ENCODE measurements at places on chromosomes 5 and 9. TPM values are rescaled to one million over a fixed set of nuclear protein-coding genes. Genes with fewer than 3 reads are reported as not detected.

DNA sequence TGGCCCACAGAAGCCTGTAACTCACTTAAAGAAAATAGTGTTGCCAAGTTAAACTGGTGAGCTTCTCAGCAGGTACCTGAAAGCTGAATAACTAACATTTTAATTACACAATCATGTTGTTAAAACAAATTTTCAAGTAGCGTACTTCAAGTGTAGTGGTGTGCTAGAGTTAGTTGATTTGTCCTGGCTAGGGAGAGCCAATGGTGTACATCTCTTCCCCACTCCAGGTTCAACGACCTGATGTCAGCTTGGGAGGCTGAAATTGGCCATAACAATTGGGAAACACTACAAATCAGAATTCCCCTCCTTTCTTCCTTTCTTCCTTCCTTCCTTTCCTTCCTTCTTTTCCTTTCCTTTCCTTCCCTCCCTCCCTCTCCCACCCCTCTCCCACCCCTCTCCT lies 295.3 kb upstream of the SLC24A2 start:
- no peaks in the 10 kb centered on the region for H3K36me3 ChIP-seq
- no peak for DNase-seq
- H3K27ac ChIP-seq: no peak overlapping the region
- no peaks in the 10 kb centered on the region for H3K27me3 ChIP-seq
- H3K4me1 ChIP-seq: no peaks in the 10 kb centered on the region
- H3K4me3 ChIP-seq: no peak overlapping the region

- H3K4me3 ChIP-seq: no peak overlapping the region
- H3K27ac ChIP-seq: no peak overlapping the region
- H3K36me3 ChIP-seq: no peaks in the 10 kb centered on the region
- H3K27me3 ChIP-seq: no peaks in the 10 kb centered on the region
- H3K4me1 ChIP-seq: no peaks in the 10 kb centered on the region
These were observed 44.4 kb upstream of the ROR2 start for GRCh38 chr9:91994422-91994821.

- DNase-seq: no peak
- no peaks in the 10 kb centered on the region for H3K27me3 ChIP-seq
- H3K27ac ChIP-seq: no peak overlapping the region
These were observed 8.3 kb downstream of the DCTN4 start for GRCh38 chr5:150750469-150750868.

The ORM2 gene
- total RNA-seq: 0.77 TPM

- H3K27me3 ChIP-seq: no peaks in the 10 kb centered on the region
- H3K27ac ChIP-seq: no peak overlapping the region
- no peak overlapping the region for H3K4me3 ChIP-seq
- no peaks in the 10 kb centered on the region for H3K36me3 ChIP-seq
- no peaks in the 10 kb centered on the region for H3K4me1 ChIP-seq
These were observed 520.0 kb upstream of the C9orf72 start for GRCh38 chr9:28092981-28093936.

DNA sequence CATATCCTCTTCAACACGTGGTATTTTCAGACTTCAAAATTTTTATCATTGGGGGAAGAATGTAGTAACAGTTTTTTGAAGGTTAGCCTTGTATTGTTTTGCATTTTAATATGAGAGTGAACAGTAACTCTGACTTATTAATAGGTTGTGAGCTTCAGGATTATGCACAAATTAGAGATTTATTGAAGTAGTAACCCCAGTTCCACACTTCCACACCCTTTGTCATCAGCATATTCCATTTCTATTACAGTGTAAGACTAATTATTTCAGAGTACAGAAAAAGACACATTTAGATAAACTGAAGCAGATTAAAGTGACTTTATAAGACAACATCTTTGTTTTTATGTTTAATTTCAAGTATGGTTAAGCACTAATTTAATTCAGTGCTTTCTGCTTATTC lies 105.7 kb downstream of the CDC42SE2 start:
- H3K36me3 ChIP-seq: no peaks in the 10 kb centered on the region
- H3K4me3 ChIP-seq: no peak overlapping the region
- no peaks in the 10 kb centered on the region for H3K27me3 ChIP-seq
- H3K4me1 ChIP-seq: no peaks in the 10 kb centered on the region
- DNase-seq: no peak

- no peaks in the 10 kb centered on the region for H3K27me3 ChIP-seq
- no peak for DNase-seq
- H3K27ac ChIP-seq: no peak overlapping the region
- H3K36me3 ChIP-seq: no peaks in the 10 kb centered on the region
- H3K4me1 ChIP-seq: no peaks in the 10 kb centered on the region
- no peak overlapping the region for H3K4me3 ChIP-seq
These were observed 95.3 kb upstream of the SLC27A6 start for GRCh38 chr5:128869970-128870369.

DNA sequence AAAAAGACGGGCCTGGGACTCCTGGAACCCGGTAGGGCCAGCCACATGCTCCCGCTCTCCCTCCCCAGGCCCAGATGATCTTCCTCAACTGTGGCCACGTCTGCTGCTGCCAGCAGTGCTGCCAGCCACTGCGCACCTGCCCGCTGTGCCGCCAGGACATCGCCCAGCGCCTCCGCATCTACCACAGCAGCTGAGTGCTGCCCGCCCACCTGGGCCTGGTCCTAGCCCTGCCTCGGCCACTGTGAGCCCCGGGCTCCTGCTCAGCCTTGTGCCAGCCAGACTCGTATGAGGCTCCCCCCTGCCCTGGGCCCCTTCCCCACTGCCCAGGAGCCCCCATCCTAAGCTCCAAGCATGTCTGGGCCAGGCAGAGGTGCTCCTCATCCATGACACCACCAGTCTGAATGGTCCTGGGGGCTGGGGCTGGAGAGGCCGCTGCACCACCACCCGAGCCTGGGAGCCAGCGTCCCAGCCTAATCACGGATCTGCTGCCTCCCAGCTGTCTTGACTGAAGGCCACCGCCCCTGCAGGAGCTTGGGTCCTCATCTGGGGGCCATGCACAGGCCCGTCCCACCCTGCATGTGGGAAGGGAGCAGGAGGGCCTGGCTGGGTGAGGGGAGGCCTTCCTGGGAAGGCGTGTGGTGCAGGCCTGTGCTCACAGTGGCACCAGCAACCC lies 51.5 kb downstream of the LRSAM1 start:
- no peak for DNase-seq
- no peaks in the 10 kb centered on the region for H3K36me3 ChIP-seq
- H3K4me3 ChIP-seq: no peak overlapping the region
- H3K4me1 ChIP-seq: peaks cover 9% of the 10 kb centered on the region
- H3K27me3 ChIP-seq: no peaks in the 10 kb centered on the region
- H3K27ac ChIP-seq: no peak overlapping the region

- H3K36me3 ChIP-seq: no peaks in the 10 kb centered on the region
- no peaks in the 10 kb centered on the region for H3K4me1 ChIP-seq
- no peak for DNase-seq
- no peaks in the 10 kb centered on the region for H3K27me3 ChIP-seq
- no peak overlapping the region for H3K27ac ChIP-seq
These were observed 126.1 kb upstream of the PAPPA start for GRCh38 chr9:116027511-116027910.

- no peaks in the 10 kb centered on the region for H3K36me3 ChIP-seq
- H3K4me3 ChIP-seq: no peak overlapping the region
- no peaks in the 10 kb centered on the region for H3K4me1 ChIP-seq
- no peak for DNase-seq
- no peak overlapping the region for H3K27ac ChIP-seq
These were observed 27.8 kb downstream of the C7 start for GRCh38 chr5:40937075-40937474.

DNA sequence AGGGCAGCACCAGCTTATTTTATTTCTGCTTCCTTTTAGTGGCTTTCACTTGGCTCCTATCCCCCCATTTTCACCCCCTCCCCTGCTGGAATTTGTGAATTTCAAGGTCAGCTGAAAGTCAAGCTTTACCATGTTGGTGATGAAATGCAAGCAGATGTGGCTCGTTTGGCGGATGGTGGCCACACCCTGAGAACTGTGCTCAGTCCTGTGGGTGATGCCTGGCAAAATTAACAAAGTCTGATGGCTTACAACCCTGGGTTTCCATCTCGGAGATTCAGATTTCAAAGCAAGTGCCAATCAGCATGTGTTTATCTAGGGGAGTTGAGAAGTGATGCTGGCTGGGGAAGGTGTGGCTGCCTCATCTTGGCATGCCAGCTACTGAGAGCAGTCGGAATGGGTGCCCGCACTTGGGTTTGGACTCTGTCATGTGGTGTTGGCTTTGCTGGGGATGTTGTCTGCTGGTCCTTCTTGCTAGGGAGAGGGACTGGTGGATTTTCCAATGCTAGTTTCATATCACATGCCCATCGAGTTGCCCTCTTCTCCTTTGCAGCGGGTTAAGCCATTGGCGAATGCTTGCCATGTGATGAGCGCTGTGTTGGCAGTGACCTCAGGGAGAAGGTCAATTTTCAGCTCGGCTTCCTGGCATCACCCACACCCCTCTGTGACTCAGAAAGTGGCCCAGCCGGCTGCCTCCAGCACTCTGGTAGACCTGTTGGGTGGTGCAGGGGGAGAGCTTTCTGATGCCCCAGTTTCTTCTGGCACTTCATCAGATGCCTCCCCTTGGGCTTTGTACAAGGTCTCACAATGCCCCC lies 77.0 kb upstream of the PITX1 start:
- H3K4me3 ChIP-seq: no peak overlapping the region
- no peaks in the 10 kb centered on the region for H3K36me3 ChIP-seq
- H3K27ac ChIP-seq: no peak overlapping the region
- H3K4me1 ChIP-seq: no peaks in the 10 kb centered on the region
- no peak for DNase-seq
- H3K27me3 ChIP-seq: no peaks in the 10 kb centered on the region

GRCh38 chr9:131476777-131477345 lies 25.9 kb upstream of the POMT1 start:
- peaks cover 25% of the 10 kb centered on the region for H3K36me3 ChIP-seq
- H3K27ac ChIP-seq: no peak overlapping the region
- no peaks in the 10 kb centered on the region for H3K27me3 ChIP-seq
- DNase-seq: no peak

The TMEM215 gene
- not detected for total RNA-seq

DNA sequence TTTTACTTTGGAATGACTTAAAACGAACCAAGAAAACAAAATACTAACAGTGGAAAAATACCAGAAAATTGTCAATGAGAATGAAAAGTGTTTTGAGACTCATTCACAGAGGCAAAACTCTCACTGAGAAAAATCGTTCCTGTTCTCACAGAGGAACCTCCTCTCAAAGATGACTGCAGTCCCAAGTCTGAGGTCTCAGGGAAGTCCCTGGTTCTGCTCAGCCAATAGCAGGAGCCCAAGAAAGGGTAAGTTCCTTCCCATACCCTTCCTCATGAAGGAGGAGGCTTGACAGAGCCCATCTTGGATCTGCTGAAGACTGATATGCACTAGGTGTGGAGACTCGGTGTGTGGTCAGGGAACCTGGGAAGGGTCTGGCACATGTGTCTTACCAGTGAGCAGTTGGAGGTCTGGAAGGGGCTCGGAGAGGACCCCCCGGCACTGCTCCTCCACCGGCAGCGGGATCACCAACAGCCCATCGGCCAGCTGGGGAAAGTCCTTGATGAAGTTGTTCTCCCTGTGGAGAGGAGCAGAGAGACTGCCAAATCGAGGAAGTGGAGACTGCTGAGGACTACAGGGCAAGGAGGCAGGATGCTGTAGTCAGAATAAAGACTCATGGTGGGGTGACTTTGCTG lies 46.0 kb downstream of the TRIM32 start:
- H3K27me3 ChIP-seq: no peaks in the 10 kb centered on the region
- H3K4me3 ChIP-seq: no peak overlapping the region
- H3K27ac ChIP-seq: no peak overlapping the region
- DNase-seq: no peak

- no peak overlapping the region for H3K4me3 ChIP-seq
- no peaks in the 10 kb centered on the region for H3K27me3 ChIP-seq
- no peak for DNase-seq
These were observed 1.0 kb upstream of the HK3 start for GRCh38 chr5:176899946-176900779.

The CDKN2A gene
- total RNA-seq: not detected

DNA sequence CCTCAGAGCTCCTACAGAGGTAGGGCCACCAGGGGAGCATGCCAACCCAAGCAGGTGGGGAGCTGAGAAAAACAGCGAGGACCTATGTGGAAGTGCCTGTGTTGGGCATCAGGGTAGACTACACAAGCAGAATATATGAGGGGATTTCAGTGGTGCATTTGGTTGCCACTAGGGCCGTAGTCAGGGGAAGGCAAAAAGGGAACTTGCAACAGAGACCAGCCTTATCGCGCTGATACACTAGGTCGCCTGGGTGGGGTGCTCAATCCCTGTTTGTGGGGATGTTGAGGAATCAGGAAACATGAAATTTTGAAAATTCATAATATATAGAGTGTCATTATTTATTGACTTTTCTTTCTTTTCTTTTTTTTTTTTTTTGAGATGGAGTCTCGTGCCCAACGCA lies 370.9 kb upstream of the PRR16 start:
- no peak overlapping the region for H3K4me3 ChIP-seq
- no peak for DNase-seq
- no peak overlapping the region for H3K27ac ChIP-seq
- no peaks in the 10 kb centered on the region for H3K4me1 ChIP-seq
- no peaks in the 10 kb centered on the region for H3K36me3 ChIP-seq
